ENCODE measurements at places on chromosomes 12 and 14.
A peak's percentile ranks its signal among the peaks of the same experiment; 100 is the strongest.

GRCh38 chr12:126668538-126668937, 1598.4 kb upstream of the TMEM132C start:
- DNase-seq, result no peak

- DNase-seq, result no peak
These were observed 59.3 kb upstream of the VASH1 start for GRCh38 chr14:76701981-76702380.

GRCh38 chr14:94796278-94796677, 26.4 kb upstream of the GSC start:
- DNase-seq, result no peak

- no peak for DNase-seq
These were observed 28.5 kb downstream of the TTC6 start for GRCh38 chr14:37623971-37624370.

DNA sequence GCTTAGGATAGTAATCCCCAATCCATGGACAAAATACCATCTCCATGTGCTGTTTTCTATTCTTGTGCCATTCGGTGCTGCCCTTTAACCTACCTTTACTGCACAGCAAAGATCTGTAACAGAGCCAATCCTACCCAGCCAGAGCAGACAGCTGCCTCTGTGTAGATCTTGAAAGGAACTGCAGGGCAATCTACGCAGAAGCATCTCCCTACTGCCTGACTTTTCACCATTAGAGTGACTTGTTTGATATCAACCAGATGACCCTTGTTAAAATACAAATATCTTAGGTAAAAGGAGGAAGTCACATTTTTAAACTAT, 33.9 kb upstream of the PPM1A start:
- no peak for DNase-seq

DNA sequence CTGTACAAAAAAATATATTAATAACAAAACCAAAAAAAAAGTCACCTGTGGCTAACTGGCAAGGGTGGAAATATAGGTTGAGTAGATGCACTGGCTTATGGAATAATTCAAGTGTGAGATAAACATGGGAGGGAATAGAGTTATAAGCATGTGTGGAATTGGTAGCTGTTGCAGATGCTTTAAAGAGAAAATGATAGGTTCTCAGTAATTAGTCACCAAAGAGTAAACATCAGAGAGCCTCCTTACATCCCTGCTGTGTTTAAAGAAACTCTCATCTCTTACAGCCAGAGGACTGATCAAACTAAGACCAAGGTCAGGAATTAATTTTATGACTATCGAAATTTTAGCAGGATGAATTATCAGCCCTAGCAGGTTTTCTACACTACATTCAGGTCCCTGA, 70.5 kb downstream of the EGLN3 start:
- DNase-seq, result no peak

DNA sequence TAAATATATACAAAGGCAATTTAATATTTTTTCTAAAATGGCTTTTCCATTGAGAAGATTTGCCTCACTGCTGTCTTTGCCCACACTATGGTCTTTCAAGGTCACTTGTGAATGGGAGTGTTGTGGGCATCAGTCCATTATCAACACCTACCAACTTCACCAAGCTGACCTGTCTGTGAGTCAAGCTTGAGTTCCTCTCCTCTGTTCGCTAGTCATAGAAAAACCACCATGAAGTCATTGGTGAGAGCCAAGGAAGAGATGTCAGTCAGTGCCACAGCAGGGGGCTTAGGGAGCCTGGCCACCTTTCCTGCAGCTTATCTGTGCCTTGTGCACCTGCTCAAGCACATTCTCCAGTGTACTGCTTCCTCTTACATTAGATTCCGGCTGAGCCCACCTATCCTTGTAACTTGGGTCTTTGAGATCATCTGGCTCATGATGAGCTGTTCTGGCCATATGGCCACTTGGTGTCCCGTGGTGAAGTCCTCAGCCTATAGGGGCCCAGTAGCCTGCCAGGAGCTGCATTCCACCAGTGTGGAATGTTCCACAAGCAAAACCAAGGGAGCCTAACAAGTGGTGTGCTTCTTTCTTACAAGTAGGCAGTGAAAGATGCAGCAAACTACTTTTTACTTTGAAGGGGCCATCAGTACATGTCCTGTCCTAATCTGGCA, 80.8 kb upstream of the C12orf71 start:
- DNase-seq, result no peak

GRCh38 chr14:64688811-64689281, 15.4 kb upstream of the PLEKHG3 start:
- no peak for DNase-seq

- no peak for DNase-seq
These were observed 381.2 kb upstream of the FAR2 start for GRCh38 chr12:28767836-28768348.

DNA sequence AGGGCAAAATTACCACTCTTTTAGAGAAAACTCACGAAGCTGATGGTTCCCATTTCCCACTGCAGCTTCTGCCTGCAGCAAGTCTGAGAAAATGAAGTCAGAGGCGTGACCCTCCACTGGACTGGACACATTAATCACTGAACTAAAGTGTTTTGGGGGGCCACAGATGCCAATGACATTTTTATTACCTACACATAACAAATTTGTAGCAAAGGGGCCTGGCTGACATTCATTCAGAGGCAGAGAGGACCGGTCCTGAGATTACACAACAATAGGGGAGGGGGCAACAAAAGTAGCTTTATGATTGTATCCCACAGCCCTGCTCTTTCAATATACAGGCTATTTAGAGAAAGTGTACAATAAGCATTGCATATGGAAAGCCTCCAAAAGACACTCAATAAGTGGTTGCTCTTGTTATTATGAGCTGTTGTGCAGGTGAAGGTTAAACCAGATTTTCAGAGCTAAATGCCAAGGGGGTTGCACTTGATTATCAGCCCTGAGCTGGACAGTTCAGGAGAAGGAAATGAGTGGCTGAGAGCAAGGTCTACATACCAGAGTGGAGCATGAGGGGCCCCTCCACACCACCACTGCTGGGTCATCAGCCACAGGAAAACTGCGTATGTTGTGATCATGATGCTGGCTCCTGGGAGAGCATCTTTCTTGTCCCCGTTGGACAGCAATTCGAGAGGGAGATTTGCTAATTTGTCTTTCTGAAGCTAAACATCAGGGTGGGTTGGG, 41.5 kb upstream of the CCDC60 start:
- no peak for DNase-seq

DNA sequence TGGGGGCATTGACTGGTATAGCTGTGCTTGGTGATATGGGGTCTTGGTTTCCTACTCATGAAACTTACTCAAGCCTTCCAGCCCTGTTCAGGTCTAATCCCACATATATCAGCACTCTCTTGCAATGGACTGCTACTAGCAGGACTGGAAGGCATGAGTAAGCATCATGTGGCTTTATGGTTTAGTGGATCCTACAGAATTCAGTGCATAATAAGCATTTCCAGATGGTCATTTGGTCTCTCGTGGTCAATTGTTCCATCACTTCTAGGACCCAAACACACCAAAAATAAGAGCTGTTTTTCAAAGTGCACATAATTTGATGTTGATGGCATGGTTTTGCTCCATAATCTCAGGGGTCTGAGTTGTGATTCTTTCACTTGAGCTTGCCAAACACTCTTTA, 114.4 kb downstream of the LMNTD1 start:
- DNase-seq, result no peak

DNA sequence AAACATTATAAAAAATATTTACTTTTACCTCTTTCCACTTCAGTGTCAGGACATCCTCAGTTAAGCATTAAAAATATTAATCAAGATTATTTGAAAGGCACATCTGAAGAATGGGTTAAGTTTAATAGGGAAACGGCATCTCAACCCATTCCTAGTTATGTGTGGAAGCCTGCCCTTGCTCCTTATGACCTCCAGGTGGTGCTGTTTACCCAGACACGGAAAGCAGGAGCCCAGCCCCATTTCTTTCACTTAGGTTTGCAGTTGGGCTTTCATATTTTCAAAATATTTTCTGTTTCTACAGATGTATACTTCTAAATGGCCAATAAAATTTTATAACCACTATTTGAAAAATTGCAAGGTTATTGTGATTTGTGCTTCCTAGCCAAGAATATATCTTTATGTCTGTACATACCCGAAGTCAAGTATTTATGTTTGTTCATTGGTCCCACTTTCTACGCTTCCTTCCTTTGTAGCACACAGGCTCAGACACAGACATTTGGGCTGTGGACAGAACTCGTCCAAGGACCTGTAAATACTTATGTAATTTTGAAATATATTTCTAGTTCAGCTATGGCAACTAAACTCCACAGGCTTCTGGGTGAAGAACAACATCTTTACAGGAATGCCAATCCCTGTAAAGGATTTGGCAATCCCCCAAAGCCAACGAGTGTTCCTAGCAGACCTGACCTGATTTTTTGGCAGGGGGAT, 247.1 kb downstream of the AKAP6 start:
- DNase-seq, result peak; percentile 4

GRCh38 chr12:116559162-116559935, at the start of gene MAP1LC3B2:
TSS of gene MAP1LC3B2 (plus strand) at chr12:116559381. CDS start at chr12:116575943, 16,562 bp downstream.
- peak; percentile 39 for DNase-seq

DNA sequence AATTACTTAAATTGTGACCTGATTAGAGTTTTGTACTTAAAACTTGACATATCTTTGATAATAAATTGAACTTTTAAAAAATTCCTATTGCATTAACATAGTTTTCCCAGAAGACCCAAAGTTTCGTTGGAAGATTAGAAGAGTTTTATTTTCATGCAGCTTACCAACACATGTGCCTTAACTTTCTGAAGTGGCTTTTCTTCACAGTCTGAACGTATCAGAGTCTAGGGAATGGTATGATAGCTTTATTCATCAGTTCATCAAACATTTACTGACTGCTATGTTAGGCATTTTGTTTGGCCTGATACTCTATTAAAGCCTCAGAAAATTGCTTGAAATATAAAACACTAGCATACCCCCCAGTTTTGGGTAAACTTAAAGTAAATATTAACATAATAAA, 65.2 kb downstream of the MARK3 start:
- DNase-seq, result no peak

DNA sequence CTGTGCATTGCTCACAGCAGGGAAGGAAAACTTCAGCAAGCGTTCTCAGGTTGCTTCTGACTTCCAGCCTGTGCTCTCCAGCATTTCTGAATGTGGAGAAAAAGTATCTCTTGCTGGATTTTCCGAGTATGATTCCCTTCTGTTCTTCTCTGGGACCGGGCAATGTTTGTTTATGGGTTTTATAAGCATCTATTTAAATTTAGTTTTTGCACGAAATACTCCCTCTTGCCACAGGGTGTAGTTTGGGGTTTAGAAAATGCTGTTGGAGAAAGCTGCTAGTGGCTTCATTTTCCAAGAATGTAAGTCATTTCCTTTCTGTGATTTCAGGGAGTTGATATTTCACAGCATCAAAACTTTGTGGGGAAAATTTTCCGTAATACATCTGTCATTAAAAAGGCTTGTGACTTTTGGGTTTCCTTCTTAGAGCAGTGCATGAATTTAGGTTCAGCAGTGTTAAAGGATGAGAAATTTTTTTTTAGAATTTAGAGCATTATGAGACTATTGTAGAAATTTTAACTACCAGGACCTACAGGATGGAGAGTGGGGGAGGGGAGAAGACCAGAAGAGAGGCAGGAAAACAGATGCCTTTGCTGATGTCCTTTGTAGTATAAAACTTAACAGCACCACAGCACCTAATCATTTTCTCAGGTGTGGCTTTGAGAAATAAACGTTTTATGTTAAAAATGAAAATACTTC, 1.5 kb downstream of the FRMD6 start:
- no peak for DNase-seq

DNA sequence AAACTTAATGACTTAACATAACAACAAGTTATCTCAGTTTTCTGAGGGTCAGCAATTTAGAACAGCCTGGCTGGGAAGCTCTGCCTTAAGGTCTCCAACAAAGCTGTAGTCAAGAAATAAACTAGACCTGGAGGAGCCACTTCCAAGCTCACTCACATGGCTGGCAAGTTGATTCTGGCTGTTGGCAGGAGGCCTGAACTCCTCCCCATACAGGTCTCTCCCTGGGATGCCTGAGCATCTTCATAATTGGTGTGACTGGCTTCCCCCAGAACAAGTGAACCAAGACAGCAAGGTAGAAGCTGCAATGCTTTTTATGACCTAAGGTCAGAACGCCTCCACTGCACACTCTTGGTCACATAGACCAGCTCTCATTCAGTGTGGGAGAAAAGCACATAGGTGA, 128.3 kb downstream of the SAMD4A start:
- DNase-seq, result no peak

GRCh38 chr12:128817111-128818015, 6.4 kb downstream of the SLC15A4 start:
- no peak for DNase-seq

GRCh38 chr14:21026274-21026987, 1.6 kb upstream of the NDRG2 start:
- no peak for DNase-seq

GRCh38 chr12:105431537-105432100, 101.1 kb downstream of the C12orf75 start:
- DNase-seq, result no peak

GRCh38 chr12:17342381-17342961, 736.5 kb upstream of the LMO3 start:
- DNase-seq, result no peak

DNA sequence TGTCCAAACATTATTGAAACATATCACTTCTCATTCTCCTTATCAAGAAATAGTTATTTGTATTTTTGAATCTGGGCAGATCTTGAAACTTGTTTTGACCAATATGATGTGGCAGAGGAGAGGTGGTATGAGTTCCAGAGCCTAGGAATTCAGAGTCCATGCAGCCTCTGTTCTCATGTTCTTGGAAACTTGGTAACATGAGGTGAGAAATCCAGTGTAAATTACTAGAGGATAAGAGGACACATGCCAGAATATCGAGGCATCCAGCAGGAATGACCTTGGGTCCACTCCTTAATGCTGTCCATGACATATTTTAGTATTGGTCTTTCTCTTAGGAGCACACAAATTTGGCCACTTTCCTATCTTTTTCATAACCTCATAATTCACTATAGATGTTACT, 1374.6 kb downstream of the FSCB start:
- DNase-seq, result no peak
